ENCODE measurements at places on chromosomes 6 and 20.

GRCh38 chr6:273551-274058 lies 18.7 kb upstream of the DUSP22 start:
- no peak for DNase-seq

- no peak for DNase-seq
These were observed 11.1 kb downstream of the PCED1A start for GRCh38 chr20:2829376-2829775.

GRCh38 chr6:83193747-83194566 lies 800 bp downstream of the RWDD2A start:
- peak; percentile 78 for DNase-seq

GRCh38 chr6:105994591-105995390 lies 91.3 kb upstream of the PRDM1 start:
- DNase-seq = peak; percentile 91

DNA sequence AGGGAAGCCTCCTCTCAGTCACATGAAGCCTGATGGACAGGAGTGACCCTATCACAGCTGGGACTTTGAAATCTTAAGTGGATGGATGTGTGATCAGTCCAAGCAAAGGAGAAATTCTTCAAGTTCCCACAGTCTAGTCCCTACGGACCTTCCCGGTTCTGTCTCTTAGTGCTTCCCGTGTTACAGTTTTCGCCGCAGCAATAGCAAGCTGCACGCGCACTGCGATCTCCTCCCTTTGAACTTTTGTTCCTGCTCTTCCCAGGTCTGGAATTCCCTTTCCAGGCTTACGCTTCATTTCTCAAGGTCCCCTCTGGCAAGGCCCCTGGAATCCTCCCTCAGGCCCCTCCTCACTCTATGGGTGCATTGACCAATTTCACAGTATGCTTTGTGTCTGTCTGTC lies 89.2 kb downstream of the VEGFA start:
- DNase-seq = no peak

Data from osteoblast (primary cell).